Adrenal gland (tissue), 19 donors: ENCODE measurements at places on chromosomes 2 and 18. TPM values are rescaled to one million over a fixed set of nuclear protein-coding genes. Genes with fewer than 3 reads are reported as not detected.

The OTOS gene
- polyA plus RNA-seq: not detected

The DSG2 gene
- polyA plus RNA-seq: 2.3 TPM

The IL18R1 gene
- 3.1 TPM for polyA plus RNA-seq

The GREB1L gene
- 1.5 TPM for polyA plus RNA-seq

The ZC3H8 gene
- polyA plus RNA-seq: 3.0 TPM

The KLHL30 gene
- 0.13 TPM for polyA plus RNA-seq

DNA sequence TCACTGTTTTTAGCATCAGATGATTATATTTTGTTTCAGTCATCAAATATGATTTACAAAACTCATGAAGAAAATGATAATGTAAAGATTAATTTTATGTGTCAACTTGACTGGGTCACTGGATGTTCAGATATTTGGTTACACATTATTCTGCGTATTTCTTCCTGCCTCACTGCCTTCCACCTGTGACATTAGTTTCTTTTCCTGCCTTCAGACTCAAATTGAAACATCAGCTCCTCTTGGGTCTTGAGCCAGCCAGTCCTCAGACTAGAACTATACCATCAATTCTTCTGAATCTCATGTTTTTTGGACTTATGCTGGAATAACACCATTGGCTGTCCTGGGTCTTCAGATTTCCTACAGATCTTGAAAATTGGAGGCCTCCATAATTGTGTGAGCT lies 96.7 kb downstream of the ZNF385B start:
- DNase-seq: no peak

GRCh38 chr2:108823286-108823685 lies 36.7 kb downstream of the CCDC138 start:
- DNase-seq: no peak

GRCh38 chr2:142893241-142893640 lies 15.8 kb downstream of the KYNU start:
- no peak for DNase-seq

GRCh38 chr2:222523783-222524544 lies 99.6 kb downstream of the SGPP2 start:
- no peak for DNase-seq

DNA sequence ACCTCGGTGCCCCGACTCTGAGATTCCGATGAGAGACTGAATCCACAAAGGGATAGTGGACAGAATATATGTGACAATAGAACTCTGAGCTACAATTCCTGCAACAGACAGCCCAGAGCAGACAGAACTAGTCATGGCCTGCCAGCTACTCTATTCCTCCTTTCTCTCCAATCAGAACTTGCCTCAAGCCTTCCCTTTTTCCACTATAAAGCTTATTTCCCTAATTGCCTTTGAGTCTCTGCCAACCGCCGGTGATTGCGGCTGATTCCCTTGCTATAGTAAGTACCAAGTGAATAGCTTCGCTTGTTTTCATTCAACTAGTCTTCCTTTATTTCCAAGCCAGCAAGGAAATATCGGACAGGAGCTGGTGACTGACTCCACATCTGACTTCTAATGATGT lies 96.8 kb downstream of the DSC3 start:
- DNase-seq: no peak

GRCh38 chr2:96121414-96121813 lies 5.0 kb upstream of the ADRA2B start:
- DNase-seq: no peak
